ENCODE measurements at places on chromosomes 7 and 10.

GRCh38 chr7:64908358-64908757 is 5.3 kb downstream of the ZNF273 start:
- no peak for DNase-seq

DNA sequence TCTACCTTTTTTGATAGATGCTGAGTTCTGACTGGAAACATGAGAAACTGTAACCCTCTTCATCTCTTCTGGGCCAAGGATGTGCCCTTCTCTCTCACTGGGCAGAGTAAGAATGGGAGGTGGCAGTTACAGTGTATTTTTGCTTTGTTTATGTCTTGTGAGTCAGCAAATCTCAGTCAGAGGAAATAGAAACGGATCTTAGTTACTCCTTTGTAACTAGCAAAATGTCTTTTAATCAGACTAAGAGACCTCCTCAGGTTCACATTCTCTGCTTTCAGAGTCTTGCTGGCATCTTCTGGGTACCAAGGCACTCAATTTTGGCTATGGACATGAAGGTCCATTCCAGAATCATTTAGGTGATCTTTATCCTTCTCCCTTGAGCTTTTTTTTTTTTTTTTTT is 70.9 kb downstream of the HHEX start:
- peak; percentile 30 for DNase-seq

DNA sequence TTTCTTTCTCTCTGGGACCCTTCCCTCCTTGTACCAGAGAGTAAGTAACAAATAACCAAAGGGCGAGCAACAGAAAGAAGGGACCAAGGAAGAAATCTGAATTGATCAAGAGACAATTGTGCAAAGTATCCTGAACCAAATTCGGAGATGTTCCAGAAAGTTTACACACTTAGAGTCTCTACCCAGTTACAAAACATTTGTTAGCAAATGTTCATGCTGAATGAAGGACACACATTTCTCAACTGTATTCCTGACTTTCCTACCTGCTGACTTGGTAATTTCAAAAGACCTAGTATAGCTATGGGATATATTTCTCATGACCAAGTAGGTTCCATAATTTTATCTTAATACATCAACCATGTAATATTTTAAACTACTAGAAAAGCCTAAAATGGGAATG is 37.4 kb downstream of the LYZL1 start:
- no peak for DNase-seq

DNA sequence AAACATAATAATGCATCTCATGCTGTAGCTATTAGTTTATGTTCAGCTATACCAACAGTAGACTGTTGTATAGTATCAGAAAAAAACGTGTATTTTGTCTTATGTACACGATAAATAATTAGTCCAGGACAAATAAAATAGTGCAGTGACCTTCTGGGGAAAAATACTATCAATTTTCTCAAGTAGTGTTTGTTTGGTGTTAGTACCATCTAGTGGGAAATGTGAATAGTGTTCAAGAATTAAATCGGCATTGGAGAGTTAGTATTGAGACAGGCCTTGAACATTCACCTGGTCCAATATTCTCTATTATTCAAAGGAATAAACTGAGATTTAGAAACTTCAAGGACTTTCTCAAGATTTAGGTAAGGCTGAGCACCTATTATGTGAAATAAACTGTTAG is 21.7 kb upstream of the OR2A5 start:
- DNase-seq, result no peak

DNA sequence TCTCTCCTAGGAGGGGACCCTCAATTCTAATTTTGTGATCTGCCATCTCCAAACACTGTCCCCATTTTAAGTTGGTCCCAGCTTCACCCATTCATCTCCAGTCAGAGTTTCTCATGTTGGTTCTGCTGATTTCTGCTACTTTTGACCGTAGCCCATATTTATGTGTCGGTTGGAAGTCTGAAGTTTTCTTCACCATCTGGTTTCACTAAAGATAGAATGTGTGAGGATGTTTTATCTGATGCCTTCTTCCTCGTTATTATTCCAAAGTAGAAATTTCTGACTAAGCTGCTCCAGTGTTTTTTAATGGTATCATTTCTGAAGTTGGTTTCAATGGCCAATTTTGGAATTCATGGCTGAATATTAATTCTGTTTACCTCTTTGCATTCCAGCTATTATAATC is 21.3 kb upstream of the IFIT2 start:
- DNase-seq, result no peak

GRCh38 chr7:2131341-2131740 is 101.4 kb downstream of the MAD1L1 start:
- DNase-seq, result no peak

GRCh38 chr7:85065888-85066485 is 120.9 kb downstream of the SEMA3D start:
- no peak for DNase-seq
